ENCODE measurements at places on chromosomes 6 and 20.

GRCh38 chr6:66948106-66948505 lies 1241.1 kb upstream of the EYS start:
- DNase-seq = no peak

DNA sequence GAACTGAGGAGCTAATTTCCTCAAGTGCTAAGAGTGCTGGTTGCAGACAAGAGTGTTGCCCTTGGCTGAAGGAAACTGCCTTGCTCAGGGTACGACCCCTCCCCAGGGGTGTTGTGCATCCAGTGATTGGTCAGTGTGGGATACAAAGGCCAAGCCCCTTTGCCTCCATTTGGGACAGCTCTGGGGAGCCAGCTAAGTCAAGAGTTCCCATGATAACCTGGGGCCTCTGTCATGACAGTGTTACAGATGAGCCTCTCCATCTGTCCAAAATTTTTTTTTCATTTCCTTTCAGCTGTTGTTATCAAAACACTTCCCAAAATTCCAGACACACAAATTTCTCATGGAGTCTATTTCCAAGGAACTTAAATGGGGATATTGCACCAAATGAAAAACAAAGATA lies 93.3 kb downstream of the HS3ST5 start:
- DNase-seq = no peak

DNA sequence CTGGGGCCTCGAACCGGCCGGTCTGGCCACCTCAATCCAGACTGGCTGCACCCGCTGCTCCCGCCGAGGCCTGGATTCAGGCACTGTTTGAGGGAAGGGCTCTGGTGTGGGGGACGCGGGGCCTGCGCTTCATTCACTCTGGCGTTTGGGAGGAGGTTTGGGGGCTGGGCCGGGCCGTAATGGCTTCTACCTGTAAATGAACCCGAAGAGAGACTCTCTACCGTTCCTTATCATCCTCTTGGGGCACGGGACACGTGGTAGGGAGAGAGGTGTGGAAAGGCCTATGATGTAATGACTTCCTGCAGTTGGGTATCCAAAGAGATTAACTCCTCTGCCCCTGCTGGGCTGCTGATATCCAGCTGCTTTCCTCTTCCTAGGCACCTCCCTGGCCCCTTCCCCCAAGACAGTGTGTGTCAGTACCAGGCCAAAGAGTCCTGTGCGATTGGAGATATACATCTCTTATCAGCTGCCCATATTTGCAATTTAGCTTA lies 1.8 kb downstream of the FOXO3 start:
- DNase-seq = no peak

- no peak for DNase-seq
Measured at GRCh38 chr6:53986721-53987521, 124.3 kb upstream of the MLIP start.

DNA sequence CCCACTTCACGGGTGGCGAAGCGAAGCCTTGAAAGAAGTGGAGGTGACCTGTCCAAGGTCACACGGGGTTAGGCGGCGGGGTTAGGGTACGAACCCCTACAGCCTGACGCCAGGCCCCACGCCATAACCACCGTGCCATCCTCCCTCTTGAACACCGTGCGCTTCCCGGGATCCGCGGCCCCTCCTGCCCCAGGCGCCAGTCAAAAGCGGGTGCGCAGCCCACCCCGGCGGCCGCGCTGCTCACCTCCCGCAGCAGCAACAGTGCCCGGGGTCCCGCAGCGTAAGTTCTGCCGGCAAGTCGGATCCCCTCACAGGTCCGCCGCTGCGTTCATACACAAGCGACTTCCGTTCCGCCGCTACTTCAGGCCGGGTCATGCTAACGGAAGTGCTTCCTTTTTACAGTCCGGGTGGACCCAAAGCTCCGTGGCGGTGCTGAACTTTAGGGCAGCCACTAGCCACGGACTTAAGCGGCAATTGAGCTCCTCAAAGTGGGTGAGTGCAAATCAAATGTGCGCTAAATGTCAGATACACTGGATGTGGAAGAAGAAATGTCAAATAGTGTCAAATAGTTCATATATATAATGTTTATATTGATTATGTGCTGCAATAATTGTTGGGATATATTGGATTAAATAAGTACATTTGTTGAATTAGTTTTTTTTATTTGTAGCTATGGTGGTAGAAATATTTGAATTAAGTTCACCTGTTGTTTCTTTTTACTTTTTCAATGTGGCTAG lies at the start of gene CDK5RAP1:
CDK5RAP1 (minus strand) TSS at position 336 of the 737 bp plus-strand sequence. CDS start 4,455 bp downstream, outside the sequence.
- DNase-seq = peak; percentile 81

DNA sequence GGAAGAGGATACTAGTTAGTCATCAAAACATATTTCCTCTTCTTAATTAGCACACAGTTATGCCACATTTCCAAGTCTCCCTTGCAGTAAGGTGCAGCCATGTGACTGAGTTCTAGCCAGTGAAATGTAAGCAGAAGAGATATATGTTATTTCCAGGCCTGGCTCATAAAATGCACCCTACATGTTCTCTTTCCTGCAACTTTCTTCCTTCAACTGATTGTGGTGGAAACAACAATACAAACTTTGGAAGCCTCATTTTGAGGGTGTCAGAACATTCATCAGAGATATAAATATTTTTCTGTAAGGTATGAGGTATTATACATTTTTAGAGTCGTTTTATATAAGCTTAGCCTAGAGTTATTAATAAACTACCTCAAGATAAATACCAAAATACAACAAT lies 110.9 kb upstream of the PDE7B start:
- no peak for DNase-seq

DNA sequence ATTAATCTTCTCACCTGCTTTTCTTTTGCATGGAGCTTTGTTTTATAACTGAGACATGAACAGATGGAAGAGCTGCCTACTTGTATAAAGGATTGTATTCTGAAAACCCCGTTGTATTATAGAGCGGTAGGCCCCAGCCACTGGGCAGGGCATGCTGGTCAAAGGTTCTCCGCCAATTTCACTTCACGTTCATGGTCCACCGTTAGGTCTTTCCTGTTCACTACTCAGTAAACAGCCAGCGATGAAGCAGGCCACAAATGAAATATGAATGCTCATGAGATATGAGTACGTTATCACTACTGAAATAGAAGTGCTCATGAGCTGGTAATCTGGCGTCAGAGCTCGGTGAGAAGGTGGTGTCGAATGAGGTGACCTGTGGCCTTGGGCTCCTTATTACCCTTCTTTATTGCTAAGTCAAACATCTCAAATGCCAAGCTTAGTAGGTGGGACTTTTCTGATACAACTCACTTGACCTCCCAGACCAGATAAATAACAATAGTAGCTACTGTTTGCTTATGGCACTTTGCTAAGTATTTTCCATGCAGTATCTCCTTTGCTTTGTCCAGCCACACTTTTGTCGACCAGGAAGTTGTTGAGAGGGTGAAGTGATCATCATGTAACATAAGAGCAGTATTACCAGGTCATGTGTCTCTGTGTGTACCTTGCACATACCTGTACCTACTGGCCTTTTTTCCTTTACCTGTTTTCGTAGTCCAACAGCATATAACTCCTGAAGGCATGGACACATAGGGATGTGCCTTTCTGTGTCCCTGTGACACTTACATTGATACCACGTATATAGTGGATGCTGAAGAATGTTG lies 16.7 kb downstream of the EDN3 start:
- DNase-seq = no peak

DNA sequence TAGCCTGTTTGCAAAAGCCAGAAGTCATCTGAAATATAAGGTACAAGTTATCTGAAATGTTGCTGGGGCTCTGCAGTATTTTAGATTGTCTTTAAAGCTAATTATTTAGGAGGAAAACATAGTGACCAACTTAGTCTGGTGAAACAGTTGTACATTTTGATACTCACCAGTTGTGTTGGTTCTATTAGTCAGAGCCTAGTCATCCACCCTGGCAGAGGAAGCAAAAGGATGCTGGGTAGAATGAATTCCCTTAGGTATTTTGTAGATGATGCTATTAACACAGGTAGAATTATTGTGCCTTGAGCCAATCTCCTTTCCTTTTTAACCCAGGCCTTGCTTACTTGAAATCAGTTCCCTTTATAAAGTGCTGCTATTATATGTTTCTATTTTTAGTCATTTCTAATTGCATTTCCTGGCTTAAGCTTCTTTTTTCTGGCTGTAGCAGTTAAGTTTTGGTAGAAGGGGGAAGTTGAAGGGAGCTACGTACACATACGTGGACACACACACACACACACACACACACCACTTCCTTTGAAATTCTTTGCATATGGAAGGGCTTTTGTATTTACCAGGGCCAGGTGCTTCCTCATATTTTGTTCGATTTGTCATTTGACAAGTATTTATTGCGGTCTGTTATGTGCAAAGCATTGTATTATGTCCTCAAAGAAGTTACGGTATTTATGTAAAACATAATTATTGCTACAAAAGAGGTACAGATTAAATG lies 82.4 kb downstream of the RTN4IP1 start:
- no peak for DNase-seq

Data from activated CD4-positive, alpha-beta T cell treated with anti-CD3 and anti-CD28 coated beads, Interleukin-2, amount 50 U/mL, for 1 hour (primary cell).